ENCODE measurements at places on chromosomes 2 and 18.
A peak's percentile ranks its signal among the peaks of the same experiment; 100 is the strongest.

- DNase-seq, result peak; percentile 47
Observed at GRCh38 chr2:62270728-62271127, 74.8 kb downstream of the B3GNT2 start.

- DNase-seq, result peak; percentile 20
Observed at GRCh38 chr18:11654736-11655605, 34.1 kb upstream of the GNAL start.

GRCh38 chr2:7233126-7233525 is 315.9 kb downstream of the RNF144A start:
- no peak for DNase-seq

GRCh38 chr2:180411661-180412060 is 404.6 kb upstream of the CWC22 start:
- DNase-seq, result no peak

DNA sequence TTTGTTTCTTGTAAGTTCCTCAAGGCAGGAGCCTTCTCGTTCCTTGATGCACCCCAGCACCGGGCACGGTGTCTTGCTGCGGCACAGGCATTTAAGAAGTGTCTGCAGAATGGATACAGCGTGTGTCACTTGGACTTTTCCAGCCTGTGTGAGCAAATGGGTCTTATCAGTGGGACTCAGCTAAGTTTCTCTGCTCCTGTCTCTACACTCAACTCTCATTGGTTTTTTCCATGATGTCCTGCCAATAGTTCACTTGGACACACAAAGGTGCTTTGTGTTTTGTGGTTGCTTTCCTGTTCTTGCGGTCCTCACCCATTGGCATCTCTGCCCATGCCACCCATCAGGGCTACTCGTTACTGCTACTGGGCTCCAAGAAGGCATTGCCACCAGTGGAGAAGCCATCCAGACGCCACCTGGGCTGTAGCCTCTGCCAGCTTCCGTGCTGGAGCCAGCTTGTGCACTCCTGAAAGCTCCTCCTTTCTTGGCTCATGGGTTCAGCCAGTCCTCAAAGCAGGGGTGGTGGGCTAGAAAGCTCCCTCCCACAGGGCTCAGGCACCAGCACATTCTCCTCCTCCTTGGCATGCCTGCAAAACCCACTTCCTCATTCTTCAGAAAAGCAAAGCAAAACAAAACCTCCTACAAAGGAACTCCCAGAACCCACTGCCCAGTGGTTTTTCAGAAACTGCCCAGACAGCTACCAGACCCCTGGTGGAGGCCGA is 41.4 kb downstream of the IL1R2 start:
- DNase-seq, result no peak

DNA sequence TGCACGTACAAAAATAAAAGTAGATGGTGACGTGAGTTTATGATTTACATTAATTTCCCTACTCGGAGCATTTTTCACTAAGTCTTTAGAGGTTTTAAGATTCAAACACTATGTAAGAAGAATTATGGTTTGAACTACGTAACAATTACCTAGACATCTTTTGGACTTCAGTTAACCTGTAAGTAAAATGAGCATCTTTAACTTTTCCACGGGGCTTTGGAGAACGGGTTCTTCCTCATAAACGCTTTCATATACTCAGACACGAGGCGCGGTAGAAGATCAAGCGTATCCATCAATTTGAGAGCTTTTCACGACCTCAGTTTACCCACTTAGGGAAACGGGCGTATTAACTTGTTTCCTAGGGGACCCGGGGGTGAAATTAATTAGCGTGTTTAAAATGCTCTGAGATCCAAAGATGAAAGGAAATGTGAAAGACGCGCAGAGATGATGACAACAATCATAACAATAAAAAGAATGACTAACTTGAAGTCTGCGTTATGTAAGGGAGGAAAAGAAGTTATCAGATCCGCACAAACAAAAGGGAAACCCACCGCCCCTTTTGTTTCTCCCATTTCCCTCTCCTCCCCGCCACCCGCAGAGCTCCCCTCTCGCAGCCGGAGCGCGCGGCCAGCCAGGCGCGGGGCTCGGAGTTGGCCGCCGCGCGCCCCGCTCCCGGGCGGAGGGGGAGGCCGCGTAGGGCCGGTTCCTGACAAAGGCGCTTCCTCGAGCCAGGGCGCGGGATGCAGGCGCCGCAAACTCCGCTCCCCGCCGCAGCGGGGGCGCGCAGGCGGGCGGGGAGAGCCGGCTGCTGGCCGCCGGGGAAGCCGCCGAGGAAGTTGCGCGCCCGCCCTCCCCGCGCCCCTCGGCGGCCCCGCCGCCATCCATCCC is 807 bp downstream of the PELI1 start:
- peak; percentile 25 for DNase-seq

DNA sequence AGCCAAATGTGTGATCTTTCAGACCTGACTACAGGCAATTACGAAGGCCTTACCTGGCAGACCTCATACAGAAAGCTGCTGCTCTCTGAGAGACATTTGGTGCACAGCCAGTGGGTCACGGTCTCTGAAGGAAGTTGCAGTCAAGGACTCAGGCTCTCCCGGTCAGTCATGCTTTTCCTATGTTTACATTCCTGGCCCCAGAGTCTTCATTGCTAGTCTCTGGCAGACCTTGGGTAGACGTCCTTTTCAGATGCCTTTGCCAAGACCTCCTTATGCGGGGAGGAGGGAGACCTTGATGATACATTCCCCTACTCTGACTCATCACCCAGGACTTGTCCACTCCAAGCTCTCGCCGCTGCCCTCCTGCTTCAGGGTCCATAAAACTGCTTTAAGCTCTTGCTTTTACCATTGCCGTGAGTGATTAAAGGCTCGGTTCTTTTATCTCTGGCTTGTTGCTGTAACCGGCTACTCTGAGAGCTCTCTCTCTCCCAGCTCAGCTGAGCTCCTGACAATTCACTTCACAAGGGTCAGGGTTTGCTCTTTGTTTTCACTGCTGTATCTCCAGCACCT is 62.0 kb upstream of the SLC35F5 start:
- no peak for DNase-seq

- no peak for DNase-seq
Observed at GRCh38 chr2:128732976-128733431, 414.3 kb upstream of the HS6ST1 start.

DNA sequence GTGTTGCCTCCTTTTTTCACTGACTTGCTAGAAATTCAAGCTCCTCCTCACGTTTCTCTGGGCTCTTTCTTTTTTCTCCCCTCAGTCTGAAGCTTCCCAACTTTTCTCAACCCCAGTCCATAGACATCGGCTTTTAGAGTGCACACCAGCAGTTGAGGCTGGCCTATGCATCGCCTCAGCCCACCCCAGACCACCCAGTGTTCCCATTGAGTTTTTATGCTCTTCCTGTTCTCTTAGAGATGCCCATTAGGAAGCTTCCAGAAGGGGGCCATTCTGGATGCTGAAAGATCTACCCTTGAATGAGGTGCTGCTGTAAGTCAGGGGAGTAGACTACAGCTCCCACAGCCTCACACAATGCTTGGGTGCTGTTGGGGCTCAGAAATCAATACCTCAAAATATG is 12.0 kb upstream of the GYPC start:
- no peak for DNase-seq

DNA sequence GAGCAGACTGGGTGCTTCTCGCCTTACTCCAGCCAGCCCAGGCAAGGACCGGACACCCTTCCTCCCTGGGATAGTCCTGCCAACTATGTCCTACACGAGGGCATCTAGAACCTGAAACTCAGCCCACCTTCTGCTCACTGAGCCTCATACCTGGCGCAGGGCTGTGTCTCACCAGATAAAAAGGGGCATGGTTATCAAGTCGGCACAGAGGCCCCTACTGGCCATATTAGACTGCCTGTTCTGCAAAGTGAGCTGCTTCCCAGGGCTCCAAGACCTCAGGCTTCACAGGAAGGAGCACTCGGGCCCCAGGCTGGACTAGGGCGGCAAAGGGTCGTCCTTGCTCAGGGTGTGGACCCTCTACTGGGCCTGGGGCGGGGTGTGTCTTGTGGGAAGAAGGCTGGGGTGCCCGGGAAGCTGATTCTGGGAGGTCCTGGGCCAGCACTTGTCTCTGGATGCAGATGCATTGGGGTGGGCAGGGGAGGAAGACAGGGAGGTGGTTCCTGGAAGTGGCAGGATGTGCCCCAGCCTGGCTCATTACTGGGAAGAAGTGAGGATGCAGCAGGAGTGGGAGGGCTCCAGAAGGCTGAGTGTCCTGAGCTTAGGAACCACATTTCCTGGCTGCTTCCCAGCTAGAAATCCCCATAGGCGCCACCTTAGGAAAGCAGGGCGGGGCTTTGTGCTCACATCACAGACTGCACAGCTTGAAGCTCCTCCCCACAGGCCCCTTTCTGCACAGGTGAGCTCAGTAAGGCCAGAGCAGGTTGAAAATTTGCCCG is 19.6 kb downstream of the EHD3 start:
- no peak for DNase-seq

DNA sequence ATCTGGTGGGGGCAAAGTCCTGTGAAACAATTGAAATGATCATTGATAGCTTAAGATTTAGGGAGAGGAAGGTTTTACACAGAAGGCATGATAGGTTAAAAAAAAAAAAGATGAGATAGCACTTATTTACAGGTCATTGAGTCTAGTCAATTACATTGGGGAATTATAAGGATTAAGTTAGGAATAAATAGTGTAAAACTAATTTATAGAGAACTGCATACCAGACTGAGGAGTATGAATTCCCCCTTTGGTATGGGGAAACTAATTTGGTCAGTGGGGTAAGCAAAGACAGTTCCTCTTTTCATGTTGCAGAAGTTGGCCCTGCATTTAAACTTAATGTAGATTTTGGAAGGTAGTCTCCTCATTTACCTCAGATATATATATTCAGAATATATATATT is 10.8 kb downstream of the GLS start:
- no peak for DNase-seq

GRCh38 chr18:22695674-22696073 is 237.5 kb upstream of the RBBP8 start:
- no peak for DNase-seq

GRCh38 chr2:27412419-27413152 is 3.2 kb upstream of the PPM1G start:
- DNase-seq, result no peak

- no peak for DNase-seq
Observed at GRCh38 chr2:158131919-158132566, 30.4 kb downstream of the UPP2 start.

DNA sequence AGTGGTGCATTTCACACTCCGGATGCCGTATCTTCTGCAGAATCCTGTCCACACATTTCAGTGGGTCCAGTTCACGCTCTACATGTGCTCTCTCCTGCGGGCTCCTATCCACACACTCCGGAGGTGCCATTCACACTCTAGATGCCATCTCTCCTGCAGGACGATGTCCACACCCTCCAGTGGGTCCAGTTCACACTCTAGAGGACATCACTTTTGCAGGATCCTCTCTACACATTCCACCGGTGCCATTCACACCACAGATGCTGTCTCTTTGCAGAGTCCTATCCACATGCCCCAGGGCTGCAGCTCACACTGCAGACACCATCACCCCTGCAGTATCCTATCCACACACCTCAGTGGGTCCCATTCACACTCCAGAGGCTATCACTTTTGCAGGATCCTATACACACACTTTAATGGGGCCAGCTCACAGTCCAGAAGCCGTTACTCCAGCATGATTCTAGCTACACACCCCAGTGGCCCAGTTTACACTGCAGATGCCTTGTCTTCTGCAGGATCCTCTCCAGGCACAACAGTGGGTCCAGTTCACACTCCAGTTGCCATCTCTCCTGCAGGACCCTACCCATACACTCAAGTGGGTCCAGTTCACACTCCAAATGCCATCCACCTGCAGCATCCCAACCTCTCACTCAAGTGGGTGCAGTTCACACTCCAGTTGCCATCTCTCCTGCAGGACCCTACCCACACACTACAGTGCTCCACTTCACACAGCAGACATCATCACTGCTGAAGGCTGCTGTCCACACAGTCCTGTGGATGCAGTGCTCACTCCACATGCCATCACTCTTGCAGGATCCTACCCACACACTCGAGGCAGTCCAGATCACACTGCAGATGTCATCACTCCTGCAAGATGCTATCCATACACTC is 2.1 kb upstream of the PXDN start:
- no peak for DNase-seq

GRCh38 chr18:41906528-41907146 is 48.4 kb upstream of the PIK3C3 start:
- DNase-seq, result peak; percentile 40

GRCh38 chr2:195667974-195668373 is 10.9 kb downstream of the SLC39A10 start:
- DNase-seq, result no peak

GRCh38 chr2:191401287-191401686 is 156.1 kb downstream of the MYO1B start:
- DNase-seq, result no peak

GRCh38 chr2:74385396-74385795 is 5.3 kb upstream of the DCTN1 start:
- DNase-seq, result no peak

DNA sequence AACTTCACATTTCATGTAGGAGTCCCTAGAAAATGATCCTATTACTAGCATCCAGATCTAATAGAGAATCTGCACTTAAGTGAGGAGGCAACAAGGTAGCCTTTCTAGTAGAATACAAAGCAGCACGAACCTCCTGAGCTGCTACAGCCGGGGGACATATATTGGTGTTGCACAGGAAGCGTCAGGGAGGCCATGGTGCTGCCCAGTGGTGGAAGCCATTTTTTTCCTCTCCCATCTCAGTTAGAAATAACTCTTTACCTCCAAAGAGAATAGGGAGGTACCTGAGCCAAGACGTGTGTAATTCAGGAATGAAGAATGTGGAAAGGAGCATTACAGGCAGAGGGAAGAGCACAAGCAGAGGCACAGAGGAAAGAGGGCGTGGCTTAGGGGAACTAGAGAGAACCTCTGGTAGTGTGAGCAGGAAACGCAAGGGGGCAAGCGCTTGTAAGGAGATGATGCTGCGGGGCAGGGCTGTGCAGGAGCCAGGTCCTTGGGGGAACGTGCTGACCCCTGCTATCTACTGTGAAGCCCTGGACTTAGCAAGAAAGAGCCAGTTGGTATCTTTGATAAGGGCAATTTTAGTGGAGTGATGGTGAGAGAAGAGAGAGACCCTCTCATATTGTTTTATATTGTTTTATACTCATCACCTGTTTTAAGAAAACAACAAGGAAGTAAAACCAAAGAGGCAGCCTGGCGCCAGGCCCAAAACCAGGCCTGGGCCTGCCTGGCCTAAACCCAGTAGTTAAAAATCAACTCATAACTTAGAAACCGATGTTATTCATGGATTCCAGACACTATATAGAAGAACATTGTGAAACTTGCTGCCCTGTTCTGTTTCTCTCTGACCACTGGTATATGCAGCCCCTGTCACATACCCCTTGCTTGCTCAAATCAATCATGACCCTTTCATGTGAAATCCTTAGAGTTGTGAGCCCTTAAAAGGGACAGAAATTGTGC is 50.0 kb upstream of the TTC39C start:
- DNase-seq, result no peak

DNA sequence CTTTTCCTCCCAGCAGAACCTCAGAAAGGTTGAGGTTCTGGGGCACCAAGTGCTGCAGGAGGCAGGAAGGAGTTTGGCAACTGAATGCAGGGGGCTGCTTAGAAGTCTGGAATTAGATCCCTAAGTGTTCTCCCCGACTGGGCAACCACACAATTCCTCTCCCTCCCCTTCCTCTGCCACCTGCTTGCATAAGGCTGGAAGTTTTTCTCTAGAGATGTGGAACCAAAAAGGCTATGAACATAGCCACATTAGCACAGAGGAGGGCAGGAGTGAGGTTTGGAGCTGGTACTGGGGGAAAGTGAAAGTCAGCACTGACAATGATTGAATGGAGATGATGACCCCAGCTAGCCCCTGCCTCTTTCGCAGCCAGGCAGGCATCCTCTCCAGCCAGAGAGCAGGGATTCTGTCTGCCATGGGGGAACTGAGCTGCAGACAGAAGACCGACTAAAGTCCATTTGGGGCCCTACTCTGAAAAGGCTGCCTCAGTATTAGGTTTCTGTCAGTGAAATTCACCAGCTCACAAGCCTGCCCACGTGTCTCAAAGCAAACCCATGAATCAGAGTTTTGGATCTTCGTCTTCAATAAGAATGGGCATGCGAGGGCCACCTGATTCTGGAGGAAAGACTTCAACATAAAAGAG is 87.9 kb upstream of the ITGA6 start:
- DNase-seq, result peak; percentile 0
